ENCODE measurements at places on chromosomes 4 and X. TPM values are rescaled to one million over a fixed set of nuclear protein-coding genes. Genes with fewer than 3 reads are reported as not detected.

GRCh38 chr4:77097611-77098010 lies 21.8 kb upstream of the CCNI start:
- DNase-seq: no peak

DNA sequence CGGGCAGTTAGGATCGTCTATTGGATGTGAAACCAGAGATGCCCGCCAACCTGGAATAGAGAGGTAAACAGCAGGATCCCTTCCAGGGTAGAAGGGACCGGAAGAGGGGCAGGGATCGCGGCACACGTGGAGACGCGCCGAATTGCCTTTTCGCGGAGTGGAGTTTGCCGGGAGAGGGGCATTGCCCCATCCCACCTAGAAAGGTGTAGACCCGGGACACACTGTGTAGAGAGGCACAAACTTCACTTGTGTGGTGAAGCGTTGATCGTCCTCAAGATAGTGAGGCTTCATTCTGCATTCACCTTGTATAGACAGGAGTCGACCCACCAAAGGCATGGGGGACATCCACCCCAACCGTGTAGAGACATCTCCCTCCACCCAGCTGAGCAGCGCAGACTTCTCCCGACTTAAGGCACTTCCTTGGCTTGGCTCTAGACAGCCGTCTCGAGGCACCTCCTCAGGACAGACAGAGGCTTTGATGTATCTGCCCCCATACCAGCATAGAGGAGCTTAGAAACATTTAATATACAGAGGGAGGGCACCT lies 410 bp downstream of the GNL3L start:
- DNase-seq: peak; percentile 0

Gene RHOXF2
- 0.32 TPM for total RNA-seq

GRCh38 chrX:19907794-19908193 lies 20.4 kb upstream of the SH3KBP1 start:
- no peak for DNase-seq

GRCh38 chrX:140572724-140573123 lies 67.9 kb upstream of the SOX3 start:
- peak; percentile 1 for DNase-seq

DNA sequence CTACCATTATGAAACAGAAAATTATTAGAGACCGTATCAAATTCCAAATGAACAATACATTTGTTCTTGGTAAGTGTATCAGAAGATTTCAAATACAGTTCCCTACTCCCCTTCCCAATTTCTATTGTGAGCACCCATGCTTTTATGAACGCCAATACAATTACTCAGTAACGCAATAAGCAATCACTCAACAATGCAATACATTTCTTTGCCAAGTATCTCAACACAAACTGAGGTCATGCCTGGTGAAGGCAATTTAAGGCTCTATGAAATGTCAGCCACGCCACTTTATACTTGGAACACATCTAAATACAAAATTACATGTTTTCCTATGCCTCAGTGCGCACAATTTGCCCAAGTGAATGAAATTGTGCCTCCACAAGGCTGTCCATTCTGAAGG lies 712 bp downstream of the PNPLA4 start:
- no peak for DNase-seq

Gene HSFX4
- total RNA-seq: not detected

DNA sequence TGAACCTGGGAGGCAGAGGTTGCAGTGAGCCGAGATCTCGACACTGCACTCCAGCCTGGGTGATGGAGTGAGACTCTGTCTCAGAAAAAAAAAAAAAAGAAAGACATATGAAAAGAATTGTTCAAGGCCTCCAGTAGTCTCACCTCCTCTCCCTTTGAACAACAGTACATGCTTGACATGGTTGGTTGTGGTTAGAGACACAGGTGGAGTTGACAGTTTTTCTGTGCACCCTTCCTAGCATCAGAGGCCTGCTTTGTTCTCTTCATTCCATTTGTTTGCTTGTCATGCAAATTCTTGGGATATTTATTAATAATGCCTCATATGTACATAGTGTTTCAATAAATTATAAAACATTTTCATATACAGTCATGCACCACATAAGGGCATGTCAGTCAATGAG lies 18.3 kb upstream of the PDCL2 start:
- DNase-seq: no peak

DNA sequence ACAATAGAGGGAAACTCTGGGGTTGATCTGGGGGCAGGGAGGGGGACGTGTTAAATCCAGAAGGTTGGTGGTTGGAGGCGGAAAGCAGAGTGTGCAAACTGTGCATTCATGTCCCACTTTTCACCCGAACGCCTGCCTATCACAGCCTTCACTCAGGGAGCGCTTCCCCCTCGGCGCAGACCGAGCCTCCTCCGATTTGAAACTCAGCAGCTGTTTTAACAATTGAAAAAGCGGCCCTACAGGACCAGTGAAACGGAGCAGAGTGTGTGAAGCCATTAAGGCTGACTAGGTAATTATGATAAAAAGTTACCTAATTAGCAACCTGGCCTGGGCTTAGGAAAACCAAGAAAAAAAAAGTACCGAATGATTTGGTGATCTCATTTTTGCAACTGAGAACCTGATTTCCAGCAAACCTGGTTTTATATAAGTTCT lies 685 bp upstream of the NDNF start:
- peak; percentile 6 for DNase-seq
